Psoas muscle (tissue), 8 donors: ENCODE measurements at places on chromosomes 5 and 9.

DNA sequence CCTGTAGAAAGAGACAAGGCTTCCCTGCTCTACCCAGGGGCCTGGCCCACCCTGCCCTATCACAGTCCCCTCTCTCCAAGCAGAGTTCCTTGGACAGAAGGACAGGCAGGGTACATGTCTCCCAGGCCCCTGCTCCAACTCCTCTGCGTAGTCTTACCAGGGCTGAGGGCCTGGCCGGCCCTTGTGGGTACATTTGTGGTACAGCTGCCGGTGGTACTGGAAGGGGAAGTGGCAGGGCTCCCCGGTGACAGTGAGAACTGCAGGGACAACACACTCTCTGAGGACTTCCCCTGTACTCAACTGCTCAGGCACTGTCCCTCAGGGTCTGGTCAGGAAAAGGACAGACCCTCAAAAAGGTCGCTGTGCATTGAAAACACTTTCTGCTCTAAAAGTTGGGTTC, 3.6 kb downstream of the F12 start:
- peaks cover 14% of the 10 kb centered on the region for H3K4me1 ChIP-seq
- no peak overlapping the region for H3K4me3 ChIP-seq
- H3K36me3 ChIP-seq = no peaks in the 10 kb centered on the region
- DNase-seq = no peak

DNA sequence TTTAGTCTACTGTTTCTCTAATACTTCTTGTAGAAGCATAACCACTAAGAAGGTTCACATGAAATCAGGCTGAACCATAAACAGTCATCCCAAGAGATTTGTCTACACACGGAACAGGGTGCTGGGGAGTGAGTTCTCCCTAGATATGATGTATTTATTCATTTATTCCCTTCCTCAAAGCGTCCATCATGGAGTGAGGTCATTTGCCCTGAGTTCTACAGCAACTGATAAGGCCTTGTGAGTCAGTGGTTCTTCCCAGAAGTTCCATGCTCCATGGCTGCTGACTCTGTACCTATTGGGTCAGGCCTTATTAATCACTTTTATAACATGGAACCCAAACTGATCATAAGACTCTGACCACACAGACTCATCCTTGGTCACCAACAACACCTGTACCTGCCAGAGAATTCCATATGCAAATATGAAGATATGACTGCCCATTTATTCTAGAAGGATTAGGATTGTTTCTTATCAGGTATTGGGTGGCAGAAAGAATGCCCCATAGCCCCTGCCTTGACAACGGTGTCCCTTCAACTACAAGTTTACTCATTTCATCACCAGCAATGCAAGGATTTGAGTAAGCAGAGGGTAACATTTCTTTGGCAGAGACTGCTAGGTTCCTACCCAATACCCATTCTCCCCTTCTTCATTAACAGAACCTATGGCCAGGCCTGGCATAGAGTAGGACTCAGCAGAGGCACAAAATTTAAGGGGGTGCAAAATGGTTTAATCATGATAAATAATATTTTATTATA, 118.1 kb downstream of the LHFPL2 start:
- no peak for DNase-seq
- H3K27ac ChIP-seq = no peak overlapping the region
- H3K4me3 ChIP-seq = no peak overlapping the region
- no peaks in the 10 kb centered on the region for H3K36me3 ChIP-seq
- H3K4me1 ChIP-seq = peaks cover 5% of the 10 kb centered on the region

- H3K4me1 ChIP-seq = peaks cover 8% of the 10 kb centered on the region
- DNase-seq = peak; percentile 90
- H3K27me3 ChIP-seq = no peaks in the 10 kb centered on the region
- peak overlapping the region; percentile 95 for H3K4me3 ChIP-seq
- H3K27ac ChIP-seq = peak overlapping the region; percentile 94
These were observed 720 bp downstream of the TUSC1 start for GRCh38 chr9:25677301-25678146.

- DNase-seq = no peak
- no peaks in the 10 kb centered on the region for H3K4me1 ChIP-seq
These were observed 288.9 kb downstream of the RAB3C start for GRCh38 chr5:58871648-58872242.

- DNase-seq = no peak
- no peaks in the 10 kb centered on the region for H3K27me3 ChIP-seq
- H3K36me3 ChIP-seq = peaks cover 27% of the 10 kb centered on the region
- no peak overlapping the region for H3K4me3 ChIP-seq
- peaks cover 48% of the 10 kb centered on the region for H3K4me1 ChIP-seq
- H3K27ac ChIP-seq = peak overlapping the region; percentile 95
These were observed 12.0 kb downstream of the GLRX start for GRCh38 chr5:95810305-95811125.

DNA sequence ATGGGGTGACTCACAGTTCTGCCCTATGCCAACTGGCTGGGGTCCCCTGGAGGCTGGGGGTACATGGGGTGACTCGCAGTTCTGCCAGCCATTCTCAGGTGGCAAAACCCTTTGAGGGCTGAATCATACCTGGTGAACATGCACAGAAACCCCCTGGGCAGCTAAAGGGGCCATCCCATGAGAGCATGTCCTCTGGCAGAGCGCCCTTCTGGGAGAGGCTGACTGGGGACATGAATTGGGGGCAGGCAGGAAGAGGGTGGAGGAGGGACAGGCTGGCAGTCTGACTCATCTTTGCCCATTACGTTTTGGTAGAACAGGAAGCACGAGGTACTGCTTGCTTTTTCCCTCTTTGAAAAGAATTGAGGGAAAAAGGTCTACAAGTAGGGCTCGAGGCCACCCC, 16.7 kb downstream of the TRAF1 start:
- DNase-seq = no peak
- H3K27me3 ChIP-seq = no peaks in the 10 kb centered on the region
- H3K36me3 ChIP-seq = peaks cover 8% of the 10 kb centered on the region
- H3K27ac ChIP-seq = no peak overlapping the region
- H3K4me3 ChIP-seq = no peak overlapping the region

- no peak for DNase-seq
- no peaks in the 10 kb centered on the region for H3K4me1 ChIP-seq
- H3K27me3 ChIP-seq = no peaks in the 10 kb centered on the region
- no peak overlapping the region for H3K4me3 ChIP-seq
These were observed 70.5 kb upstream of the RAI14 start for GRCh38 chr5:34585601-34586104.

- no peak for DNase-seq
- H3K27ac ChIP-seq = no peak overlapping the region
- H3K27me3 ChIP-seq = no peaks in the 10 kb centered on the region
- H3K4me3 ChIP-seq = peak overlapping the region; percentile 25
These were observed 128.0 kb downstream of the FANCC start for GRCh38 chr9:95189251-95190098.

DNA sequence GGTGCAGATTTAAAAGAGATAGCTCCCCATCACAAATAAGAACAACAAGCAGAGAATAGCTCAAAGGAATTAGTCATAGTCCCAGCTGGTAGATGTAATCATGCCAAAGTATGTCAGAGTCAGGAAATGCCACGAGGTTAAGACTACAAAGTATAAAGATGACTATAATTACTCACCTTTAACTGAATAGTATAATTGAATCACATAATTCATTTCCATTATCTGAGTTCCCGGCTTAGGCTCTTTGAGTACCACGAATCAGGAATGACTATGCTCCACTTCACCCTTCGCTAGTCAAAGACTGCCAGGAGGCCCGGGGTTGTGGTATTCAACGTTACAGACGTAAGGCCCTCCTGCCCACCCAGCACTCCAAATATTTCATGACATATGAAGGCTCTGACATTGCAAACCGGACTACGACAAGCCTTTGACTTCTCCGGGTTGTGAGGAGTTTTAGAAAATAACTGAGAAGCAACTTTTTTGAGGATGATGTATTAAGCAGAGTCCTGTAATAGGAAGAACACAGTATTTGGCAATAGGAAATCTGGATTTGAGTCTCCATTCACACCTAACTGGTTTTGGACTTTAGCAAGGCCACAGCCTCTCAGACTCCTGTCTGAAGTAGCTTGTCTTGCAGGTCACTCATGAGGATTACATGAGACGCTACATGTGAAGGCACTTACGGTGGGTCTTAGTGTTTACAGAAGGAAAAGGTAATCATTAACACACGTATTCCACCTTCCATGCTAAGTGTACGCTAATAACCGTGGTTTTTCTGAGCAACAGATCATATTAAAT, 64.6 kb downstream of the ENC1 start:
- H3K4me3 ChIP-seq = no peak overlapping the region
- H3K4me1 ChIP-seq = no peaks in the 10 kb centered on the region
- H3K27ac ChIP-seq = peak overlapping the region; percentile 44
- no peaks in the 10 kb centered on the region for H3K27me3 ChIP-seq
- no peaks in the 10 kb centered on the region for H3K36me3 ChIP-seq
- DNase-seq = no peak

- H3K27me3 ChIP-seq = no peaks in the 10 kb centered on the region
- no peak for DNase-seq
- H3K4me3 ChIP-seq = no peak overlapping the region
- H3K36me3 ChIP-seq = no peaks in the 10 kb centered on the region
- no peaks in the 10 kb centered on the region for H3K4me1 ChIP-seq
- H3K27ac ChIP-seq = no peak overlapping the region
These were observed 1215.7 kb downstream of the MAT2B start for GRCh38 chr5:164721116-164721515.

DNA sequence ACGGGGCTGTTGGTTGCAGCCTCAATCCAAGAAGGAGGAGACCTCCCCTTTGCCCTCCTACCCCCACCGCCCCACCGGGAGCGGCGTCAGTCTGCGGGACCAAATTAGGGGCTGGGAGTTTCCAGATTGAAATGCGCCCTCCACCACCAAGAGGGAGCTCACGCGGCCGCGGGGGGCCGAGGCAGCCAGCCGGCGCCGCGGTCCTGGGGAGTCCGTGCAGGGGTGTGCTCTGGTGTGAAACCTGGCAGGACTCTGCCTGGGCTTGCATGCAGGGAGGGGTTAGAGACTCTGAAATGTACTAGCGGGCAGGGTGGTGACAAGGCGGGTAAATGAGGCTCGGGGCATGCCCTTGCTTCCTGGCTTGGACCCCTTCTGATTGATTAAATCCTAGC, 989 bp upstream of the FBN2 start:
- no peak overlapping the region for H3K27ac ChIP-seq
- H3K27me3 ChIP-seq = no peaks in the 10 kb centered on the region
- no peak for DNase-seq
- H3K36me3 ChIP-seq = no peaks in the 10 kb centered on the region
- peak overlapping the region; percentile 72 for H3K4me3 ChIP-seq
- H3K4me1 ChIP-seq = peaks cover 12% of the 10 kb centered on the region

GRCh38 chr5:74543162-74543995, 97.1 kb downstream of the ENC1 start:
- peak; percentile 35 for DNase-seq
- H3K4me3 ChIP-seq = peak overlapping the region; percentile 8
- H3K27me3 ChIP-seq = no peaks in the 10 kb centered on the region
- H3K27ac ChIP-seq = no peak overlapping the region
- H3K4me1 ChIP-seq = no peaks in the 10 kb centered on the region
- no peaks in the 10 kb centered on the region for H3K36me3 ChIP-seq

DNA sequence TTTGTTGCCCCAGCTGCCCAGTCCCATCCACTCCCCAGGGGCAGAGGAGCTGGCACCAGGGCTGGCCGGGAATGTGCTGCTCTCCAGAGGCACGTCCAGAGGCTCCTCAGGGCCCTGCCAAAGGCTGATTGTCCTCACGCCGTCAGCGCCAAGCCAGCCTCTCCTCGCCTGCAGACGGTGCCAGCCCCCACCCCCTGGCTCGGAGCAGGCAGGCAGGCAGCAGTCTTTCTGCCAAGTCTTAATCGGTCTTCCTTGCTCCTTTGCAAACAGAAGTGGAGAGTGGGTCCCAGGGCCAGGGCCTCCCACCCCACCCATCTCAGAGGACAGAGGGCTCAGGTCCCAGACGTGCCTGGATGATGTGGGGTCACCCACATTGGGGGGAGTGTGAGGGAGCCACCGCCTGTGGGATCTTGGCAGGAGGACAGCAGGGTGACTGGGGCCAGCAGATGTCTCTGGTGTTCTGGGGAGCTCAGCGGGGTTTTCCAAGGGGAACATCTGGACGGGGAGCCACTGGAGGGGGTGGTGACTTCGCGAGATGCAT, 36.3 kb downstream of the FAM163B start:
- peak; percentile 77 for DNase-seq
- no peaks in the 10 kb centered on the region for H3K36me3 ChIP-seq
- H3K4me3 ChIP-seq = no peak overlapping the region
- peaks cover 65% of the 10 kb centered on the region for H3K27me3 ChIP-seq
- H3K27ac ChIP-seq = no peak overlapping the region

- peaks cover 45% of the 10 kb centered on the region for H3K4me1 ChIP-seq
- no peak overlapping the region for H3K27ac ChIP-seq
- no peaks in the 10 kb centered on the region for H3K27me3 ChIP-seq
- no peak overlapping the region for H3K4me3 ChIP-seq
- H3K36me3 ChIP-seq = no peaks in the 10 kb centered on the region
- DNase-seq = no peak
These were observed 8.9 kb upstream of the DBN1 start for GRCh38 chr5:177482359-177482795.

DNA sequence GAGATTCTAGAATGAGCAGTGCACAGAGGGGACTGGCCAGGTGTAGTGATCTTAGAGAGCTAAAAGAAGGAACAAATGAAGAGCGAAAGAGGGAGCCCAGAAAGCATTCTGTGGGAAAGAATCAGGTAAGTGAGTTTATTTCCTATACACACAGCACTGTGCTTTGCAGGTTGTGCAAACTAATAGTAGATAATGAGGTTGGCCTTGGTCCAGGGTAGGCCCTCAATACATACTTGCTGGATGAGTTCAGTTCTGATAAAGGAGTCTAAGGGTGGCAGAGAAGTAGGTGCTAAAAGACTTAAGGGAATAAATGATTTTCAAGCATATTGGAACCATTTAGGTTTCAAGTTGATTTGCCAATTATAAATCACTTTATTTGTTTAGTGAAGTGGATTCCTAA, 122.0 kb downstream of the NPR3 start:
- H3K27ac ChIP-seq = no peak overlapping the region
- peaks cover 3% of the 10 kb centered on the region for H3K27me3 ChIP-seq
- no peaks in the 10 kb centered on the region for H3K36me3 ChIP-seq

DNA sequence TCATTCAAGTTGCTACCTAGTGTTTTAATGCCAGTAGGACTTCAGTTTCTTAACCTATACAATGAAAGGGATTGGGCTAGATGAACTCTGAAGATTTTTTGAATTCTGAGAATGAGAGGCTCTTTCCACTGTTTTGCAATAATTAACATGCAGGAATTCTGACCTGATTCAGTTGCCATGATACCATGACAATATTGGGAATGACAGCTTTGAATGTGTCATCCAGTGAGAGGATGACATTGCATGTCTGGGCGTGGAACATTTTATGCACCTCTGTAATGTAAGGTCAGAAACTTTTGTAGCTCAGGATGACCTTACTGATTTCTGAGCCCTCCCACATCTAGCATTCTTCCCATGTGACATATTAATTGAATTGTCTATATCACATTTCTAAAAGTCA, 30.6 kb upstream of the SPINK5 start:
- no peak overlapping the region for H3K4me3 ChIP-seq
- H3K27ac ChIP-seq = no peak overlapping the region
- H3K27me3 ChIP-seq = no peaks in the 10 kb centered on the region
- no peak for DNase-seq

GRCh38 chr9:33329117-33329563, 38.8 kb downstream of the NFX1 start:
- peak overlapping the region; percentile 8 for H3K4me3 ChIP-seq
- peaks cover 17% of the 10 kb centered on the region for H3K4me1 ChIP-seq
- H3K27ac ChIP-seq = peak overlapping the region; percentile 76
- H3K27me3 ChIP-seq = no peaks in the 10 kb centered on the region
- peak; percentile 28 for DNase-seq

GRCh38 chr9:96137671-96138429, 164.1 kb downstream of the HSD17B3 start:
- H3K4me3 ChIP-seq = no peak overlapping the region
- H3K36me3 ChIP-seq = no peaks in the 10 kb centered on the region
- H3K27me3 ChIP-seq = peaks cover 13% of the 10 kb centered on the region
- no peak overlapping the region for H3K27ac ChIP-seq
- H3K4me1 ChIP-seq = no peaks in the 10 kb centered on the region

GRCh38 chr9:221989-222776, 7.5 kb downstream of the DOCK8 start:
- no peak overlapping the region for H3K4me3 ChIP-seq
- H3K27me3 ChIP-seq = no peaks in the 10 kb centered on the region
- no peak for DNase-seq
